Activated CD4-positive, alpha-beta T cell treated with anti-CD3 and anti-CD28 coated beads, Interleukin-2, amount 10 ng/mL, durations not matched to agents 24 days and 14 days (primary cell): ENCODE measurements at places on chromosomes 2 and 18. TPM values are rescaled to one million over a fixed set of nuclear protein-coding genes. Genes with fewer than 3 reads are reported as not detected.

- peak; percentile 73 for DNase-seq
Measured at GRCh38 chr2:191204433-191204832, 40.8 kb upstream of the MYO1B start.

RFTN2 gene
- total RNA-seq = not detected in 2 replicates

- no peak for DNase-seq
Measured at GRCh38 chr2:195343540-195343939, 313.5 kb upstream of the SLC39A10 start.

DNA sequence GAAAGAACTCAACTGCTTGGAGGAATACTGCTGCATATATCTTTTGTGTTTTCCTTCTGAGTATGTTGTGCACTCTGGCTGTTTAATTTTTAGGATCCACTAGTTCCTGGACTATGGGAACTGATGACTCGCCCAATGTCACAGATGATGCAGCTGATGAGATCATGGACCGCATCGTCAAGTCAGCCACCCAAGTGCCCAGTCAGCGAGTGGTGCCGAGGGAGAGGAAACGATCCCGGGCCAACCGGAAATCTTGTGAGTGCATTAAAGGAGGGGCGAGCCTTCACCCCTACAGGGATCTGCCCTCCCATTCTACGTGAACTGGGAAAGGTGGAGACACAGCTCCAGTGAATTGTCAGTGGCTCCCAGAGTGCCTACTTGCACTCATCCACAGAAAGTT is 59.6 kb downstream of the TPGS2 start:
- DNase-seq = no peak

GRCh38 chr2:110896226-110896625 is 163.9 kb downstream of the ACOXL start:
- no peak for DNase-seq

C2orf80 gene
- total RNA-seq = not detected in 2 replicates

DNA sequence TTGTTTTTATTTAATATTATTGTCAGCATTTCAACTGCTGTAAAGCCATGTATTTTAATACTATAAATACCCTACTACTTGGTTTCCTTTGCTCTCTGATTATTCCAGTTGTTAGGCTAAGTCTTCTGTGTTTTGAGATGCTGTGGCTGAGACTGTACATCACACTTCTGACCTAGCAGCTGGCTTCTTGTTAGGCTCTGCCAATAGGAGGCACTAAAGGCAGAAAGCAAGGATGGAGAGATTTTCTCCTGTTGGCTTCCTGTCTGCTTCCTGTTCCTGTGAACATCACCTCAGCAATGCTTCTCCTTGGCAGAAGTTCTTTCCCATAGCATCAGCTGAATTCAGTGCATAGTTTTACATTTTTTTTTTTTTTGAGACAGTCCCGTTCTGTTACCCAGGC is 68.3 kb upstream of the YPEL5 start:
- DNase-seq = no peak

ARHGEF4 gene
- total RNA-seq = 0.07 and 0.31 TPM in 2 replicates

LYG1 gene
- total RNA-seq = 2.1 TPM in 2 replicates

MAPK4 gene
- not detected in 2 replicates for total RNA-seq

- DNase-seq = no peak
Measured at GRCh38 chr2:13067508-13067907, 350.8 kb downstream of the TRIB2 start.

ANTXR1 gene
- 0.09 TPM in 1 of 2 replicates, not detected in the other for total RNA-seq

GRCh38 chr18:54673936-54674335 is 82.9 kb downstream of the DYNAP start:
- no peak for DNase-seq

DNA sequence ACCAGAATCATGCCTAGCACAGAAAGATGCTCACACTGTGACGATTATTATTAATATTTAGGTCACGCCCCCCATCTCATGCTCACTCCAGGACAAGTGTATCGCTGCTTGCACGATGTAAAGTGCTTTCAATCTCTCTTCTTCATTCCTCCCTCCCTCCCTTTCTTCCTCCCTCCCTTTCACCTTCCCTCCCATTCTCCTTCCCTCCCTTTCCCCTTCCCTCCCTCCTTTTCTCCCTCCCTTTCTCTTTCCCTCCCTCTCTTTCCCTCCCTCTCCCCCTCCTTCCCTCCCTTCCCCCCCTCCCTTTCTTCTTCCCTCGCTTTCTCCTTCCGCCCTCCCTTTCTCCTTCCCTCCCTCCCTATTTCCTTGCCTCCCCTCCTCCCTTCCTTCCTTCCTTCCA is 19.6 kb downstream of the TGOLN2 start:
- DNase-seq = no peak

SNED1 gene
- 1.3 and 1.9 TPM in 2 replicates for total RNA-seq
